CD4-positive, alpha-beta T cell (primary cell): ENCODE measurements at places on chromosomes 2 and 18.

GRCh38 chr2:98294711-98295110, 51.5 kb upstream of the CNGA3 start:
- DNase-seq = no peak

DNA sequence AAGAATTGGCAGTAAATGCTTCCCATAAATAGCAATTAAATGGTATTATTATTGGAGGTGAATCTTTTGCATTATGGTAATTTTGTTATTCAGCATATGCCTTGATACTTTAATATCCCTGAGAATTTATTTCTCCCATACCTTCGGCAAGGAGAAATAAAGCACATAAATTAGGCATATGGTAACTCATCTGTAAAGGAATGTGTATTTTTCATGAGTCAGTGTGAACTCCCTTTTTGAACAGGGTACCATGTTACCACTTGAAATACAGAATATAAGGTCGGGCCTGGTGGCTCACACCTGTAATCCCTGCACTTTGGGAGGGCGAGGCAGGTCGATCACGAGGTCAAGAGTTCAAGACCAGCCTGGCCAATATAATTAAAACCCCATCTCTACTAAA, 18.4 kb downstream of the METTL21A start:
- DNase-seq = no peak

- DNase-seq = no peak
Observed at GRCh38 chr18:24990671-24991134, 361.3 kb downstream of the ZNF521 start.

DNA sequence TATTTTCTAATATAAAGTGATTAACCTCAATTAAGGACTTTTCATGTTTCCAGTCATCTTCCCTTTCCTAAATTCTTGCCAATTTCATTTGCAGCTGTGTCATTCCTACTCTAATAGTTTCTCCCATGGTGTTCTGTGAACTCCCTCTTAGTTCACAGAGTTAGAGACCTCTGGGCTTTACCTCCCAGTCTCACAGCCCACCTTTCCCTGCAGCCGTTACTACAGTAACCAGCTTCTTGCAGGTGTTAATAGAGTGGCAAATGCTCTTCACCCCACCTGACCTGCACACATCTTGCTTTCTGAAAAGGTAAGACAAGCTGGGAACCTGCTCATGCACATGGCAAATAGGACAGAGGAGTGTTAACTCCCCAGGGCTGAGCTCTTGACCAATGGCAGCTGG, 250.1 kb downstream of the FBXO15 start:
- DNase-seq = no peak

DNA sequence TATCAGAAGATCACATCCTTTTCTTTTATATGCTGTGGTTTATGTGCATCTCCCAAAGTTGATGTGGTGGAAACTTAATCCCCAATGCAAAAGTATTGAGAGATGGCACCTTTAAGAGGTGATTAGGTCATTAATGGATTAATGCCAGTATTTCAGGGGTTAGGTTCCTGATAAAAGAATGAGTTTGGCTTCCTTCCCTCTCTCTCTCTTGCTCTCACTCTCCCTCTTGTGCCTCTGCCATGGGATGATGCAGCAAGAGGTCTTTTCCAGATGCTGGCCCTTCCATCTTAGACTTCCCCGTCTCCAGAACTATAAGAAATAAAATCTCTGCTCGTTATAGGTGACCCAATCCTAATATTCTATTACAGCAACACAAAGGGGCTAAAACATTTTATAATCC, 85.0 kb downstream of the TTC27 start:
- DNase-seq = no peak

DNA sequence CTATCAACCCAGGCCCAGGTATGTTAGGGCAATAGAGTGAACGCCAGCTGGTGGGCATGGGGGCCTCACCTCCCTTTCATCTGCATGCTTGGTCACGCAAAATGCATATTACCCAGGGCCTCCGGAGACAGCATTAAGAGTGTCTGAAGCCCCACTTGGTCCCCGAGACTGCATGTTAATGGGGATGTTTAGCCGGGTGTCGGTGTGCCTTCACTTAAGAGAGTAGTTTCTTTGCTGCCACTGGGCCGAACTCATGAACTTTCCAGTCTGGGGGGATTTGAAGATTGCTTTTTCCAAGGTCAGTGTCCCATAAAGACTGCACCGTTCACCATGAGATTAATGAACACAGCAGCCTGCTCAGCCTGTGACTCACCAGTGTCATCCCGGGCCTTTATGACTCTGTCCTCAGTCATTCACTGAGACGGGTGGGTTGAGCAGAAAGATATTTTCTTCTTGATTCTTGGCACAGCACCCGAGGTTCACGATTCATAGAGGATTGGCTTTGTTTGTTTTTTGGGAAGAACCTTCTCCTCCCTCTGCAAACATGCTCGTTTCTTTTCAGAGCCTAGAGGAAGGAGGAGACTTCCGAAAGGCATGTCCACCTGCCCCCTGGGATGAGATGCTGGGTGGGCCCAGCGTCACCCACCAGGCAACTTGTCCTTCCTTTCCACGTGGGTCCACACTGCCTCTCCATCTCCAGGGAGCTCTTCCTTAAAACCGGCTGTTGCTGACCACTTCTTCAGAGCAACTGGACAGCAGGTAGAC, 199.1 kb downstream of the GLI2 start:
- DNase-seq = no peak

- no peak for DNase-seq
Observed at GRCh38 chr18:22314001-22314400, 103.7 kb downstream of the CTAGE1 start.

DNA sequence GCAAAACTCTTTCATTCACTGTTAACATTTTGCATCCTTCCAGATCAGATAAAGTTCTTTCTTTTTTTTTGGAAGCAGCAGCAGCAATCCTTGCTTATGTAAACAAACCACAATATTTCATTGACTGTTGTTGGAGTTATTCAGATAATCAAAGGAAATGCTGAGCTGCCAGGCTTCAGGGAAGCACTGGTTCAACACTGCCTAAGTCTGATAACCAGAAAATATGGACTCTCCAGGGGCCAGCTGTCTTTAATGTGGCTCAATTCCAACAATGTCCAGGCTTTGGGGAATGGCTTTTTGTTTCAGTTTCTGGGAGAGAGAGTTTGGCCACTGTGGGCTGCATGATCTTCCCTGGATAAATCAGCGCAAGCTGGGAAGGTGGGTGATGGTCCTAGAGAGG, 354.3 kb downstream of the AKAIN1 start:
- no peak for DNase-seq

DNA sequence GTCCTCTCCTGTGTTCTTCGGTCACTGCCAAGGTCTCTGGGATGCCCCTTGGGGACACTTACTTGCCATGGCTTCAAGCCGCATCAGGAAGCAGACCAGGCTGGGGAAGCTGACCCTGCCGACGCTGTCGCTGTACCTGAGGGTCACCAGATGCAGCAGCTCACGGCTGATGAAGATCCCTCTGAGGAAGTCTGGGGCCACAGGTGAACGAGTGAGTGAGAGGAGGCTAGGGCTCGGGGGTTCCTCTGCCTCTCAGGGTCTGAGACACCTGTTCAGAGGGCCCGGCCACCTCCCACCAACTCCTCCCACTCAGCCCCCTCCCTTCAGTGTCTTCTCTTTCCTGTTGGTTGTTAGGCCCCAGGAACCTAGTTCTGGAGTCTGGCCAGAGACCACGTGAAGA, 74.9 kb downstream of the CAPN13 start:
- no peak for DNase-seq

DNA sequence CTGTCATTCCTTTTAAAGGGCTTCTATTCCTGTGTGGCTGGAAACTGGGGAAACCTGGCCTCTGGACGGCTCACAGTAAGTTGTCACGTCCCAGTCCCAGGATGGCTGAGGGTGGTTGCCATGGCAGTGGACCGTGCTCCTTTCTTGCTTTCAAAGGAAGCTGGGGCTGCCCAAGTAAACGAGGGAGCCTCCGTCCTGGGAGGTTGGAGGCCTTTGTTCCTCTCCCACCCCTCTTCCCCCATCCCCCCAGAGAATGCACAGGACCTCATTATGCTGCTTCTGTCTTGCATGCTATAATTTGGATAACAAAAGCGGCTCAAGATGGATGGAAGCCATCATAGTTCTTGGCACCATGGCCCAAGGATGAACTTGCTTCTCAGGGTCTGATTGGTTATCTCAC, 325.5 kb upstream of the HS6ST1 start:
- no peak for DNase-seq

DNA sequence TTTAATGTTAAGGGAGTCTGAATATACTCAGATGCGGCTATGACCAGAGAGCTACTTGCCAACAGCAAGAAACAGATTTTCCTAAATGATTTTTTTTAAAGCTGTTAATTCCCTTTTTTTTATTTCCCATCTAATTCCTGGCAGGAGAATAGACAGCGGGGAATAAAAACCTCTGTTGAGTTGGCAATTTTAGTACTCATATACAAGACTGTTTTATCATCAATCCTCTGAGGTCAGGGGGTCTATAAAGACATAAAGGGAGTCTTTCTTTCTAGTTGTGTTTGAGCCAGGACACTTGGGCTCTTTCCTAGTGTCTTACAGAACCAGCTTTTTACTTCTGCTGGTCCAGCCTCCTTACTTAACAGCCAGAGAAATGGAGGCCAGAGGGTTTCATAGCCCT, 29.4 kb downstream of the MAIP1 start:
- DNase-seq = no peak

- DNase-seq = no peak
Observed at GRCh38 chr2:226031647-226032501, 632.4 kb downstream of the NYAP2 start.

DNA sequence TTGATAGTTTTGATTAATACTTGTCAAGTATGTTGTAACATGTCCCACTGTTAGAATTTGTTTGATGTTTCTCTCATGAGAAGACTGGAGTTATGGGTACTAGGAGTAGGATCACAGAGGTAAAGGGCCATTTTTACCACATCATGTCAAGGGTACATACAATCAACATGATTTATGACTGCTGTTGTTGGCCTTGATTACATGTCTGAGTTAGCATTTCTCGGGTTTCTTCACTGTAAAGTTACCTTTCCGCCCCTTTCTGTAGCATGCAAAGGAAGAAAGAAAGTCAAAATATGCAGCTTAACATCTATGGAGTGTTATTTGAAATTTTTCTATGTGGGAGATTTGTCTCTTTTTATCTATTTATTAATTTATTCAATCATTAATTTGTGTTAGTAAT, 1456.4 kb downstream of the SUCLG1 start:
- no peak for DNase-seq

DNA sequence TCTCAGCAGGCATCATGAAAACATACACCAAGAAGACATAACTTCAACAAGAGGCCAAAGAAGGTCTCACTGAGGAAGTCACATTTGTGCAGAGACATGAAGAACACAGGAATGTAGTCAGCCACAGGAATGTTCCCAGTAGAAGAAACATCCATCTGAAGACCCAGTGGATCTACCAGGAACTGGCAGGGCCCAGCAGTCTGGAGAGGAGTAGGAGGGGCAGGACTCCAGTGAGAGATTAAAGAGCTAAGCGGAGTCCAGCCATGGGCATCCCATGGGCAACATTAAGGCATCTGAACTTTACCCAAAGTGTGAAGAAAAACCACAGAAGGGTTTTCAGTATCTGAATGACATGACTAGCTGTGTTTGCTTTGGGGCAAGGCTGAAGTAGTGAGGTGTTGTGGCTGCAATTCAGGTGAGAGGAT, 103.1 kb downstream of the UPP2 start:
- no peak for DNase-seq

- no peak for DNase-seq
Observed at GRCh38 chr18:24660956-24661355, 200.5 kb downstream of the HRH4 start.

DNA sequence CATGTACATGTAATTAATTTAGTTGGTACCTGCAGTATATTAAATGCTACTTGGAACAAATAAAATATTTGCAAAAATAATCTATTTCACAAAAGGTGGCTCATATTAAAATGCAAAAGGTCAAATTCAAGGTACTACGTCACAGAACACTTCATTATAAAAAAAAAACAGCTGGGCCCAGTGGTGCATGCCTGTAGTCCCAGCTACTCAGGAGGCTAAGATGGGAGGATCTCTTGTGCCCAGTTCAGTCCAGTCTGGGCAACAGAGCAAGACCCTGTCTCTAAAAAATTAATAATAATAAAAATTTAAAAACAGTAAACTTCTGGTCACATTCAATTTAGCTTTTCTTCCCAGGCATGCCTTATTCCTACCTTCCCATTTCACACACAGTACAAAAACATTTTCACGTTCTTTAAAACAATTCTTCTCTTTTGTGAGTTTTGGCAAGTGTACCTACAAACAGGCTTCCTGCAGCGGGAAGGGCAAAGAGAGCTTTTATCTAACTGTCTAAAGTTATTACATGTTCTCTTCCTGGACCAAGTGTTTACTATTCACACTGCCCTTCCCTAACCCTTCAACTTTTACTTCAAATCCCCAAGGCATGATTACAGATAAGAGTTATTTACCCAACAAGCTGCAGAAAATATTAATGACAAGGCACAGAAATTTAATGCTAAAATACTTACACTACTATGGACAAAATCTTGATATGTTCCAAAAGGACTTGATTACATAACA, 10.7 kb downstream of the BAZ2B start:
- no peak for DNase-seq

GRCh38 chr2:158781353-158781961, 13.7 kb upstream of the DAPL1 start:
- no peak for DNase-seq

- DNase-seq = no peak
Observed at GRCh38 chr2:236587861-236588815, 18.5 kb downstream of the ACKR3 start.

DNA sequence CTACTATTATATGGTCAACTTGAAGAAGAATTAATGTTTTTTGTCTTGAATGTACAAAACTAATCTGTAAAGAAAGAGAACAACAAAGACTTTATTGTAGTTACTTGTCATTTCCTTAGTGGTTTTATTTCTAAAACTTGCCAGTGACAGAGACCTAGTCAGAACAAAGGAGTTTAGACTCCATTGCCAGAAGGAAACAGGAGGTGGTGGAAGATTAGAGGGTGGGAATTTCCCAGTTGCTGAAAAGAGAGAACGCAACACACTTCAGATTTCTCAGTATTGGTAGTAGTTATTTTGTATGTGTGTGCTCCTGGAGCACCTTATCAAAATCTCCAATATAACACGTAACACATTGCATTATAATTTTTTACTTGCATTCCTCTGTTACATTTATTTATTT, 81.4 kb downstream of the CDCA7 start:
- DNase-seq = no peak

DNA sequence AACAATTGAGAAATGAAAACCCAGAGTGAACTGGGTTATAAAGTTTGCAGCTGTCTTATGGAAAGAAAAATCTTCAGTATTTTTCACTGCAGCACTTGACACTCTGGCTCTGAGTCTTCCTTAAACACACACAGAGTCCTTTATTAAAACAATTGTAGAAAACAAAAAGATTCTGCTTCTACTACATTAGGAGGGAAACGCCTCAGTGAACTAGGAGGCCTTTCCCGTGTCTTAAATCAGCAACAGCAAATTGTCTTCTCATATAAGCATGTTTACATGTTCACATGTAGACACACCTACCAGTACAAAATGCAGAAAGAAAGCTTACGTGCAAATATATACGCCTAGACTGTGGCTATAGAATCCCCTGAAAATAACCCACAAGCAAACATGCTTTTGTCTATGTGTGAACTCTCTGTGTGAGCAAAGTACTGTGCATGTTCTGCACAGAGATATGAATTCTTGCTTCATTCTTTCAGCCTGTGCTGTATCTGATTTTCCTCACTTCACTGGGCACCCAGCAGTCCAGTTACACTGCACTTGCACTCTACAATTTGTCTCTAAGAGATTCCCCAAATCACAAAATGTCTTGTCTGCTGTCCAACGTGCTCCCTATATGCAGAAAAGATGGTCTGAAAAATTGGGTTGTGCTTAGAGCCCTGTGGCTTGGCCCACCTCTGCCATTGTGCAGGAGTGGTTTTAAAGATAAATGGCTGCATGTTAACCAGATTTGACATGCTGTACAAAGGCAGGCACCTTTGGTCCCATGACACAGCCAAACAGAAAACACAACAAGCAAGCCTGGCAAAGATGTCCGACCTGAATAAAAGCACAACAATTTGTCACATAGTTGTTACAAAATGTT, 24.5 kb downstream of the ZEB2 start:
- DNase-seq = no peak
